A172 (cell line): ENCODE measurements at places on chromosomes 12 and 14. TPM values are rescaled to one million over a fixed set of nuclear protein-coding genes. Genes with fewer than 3 reads are reported as not detected.

DNA sequence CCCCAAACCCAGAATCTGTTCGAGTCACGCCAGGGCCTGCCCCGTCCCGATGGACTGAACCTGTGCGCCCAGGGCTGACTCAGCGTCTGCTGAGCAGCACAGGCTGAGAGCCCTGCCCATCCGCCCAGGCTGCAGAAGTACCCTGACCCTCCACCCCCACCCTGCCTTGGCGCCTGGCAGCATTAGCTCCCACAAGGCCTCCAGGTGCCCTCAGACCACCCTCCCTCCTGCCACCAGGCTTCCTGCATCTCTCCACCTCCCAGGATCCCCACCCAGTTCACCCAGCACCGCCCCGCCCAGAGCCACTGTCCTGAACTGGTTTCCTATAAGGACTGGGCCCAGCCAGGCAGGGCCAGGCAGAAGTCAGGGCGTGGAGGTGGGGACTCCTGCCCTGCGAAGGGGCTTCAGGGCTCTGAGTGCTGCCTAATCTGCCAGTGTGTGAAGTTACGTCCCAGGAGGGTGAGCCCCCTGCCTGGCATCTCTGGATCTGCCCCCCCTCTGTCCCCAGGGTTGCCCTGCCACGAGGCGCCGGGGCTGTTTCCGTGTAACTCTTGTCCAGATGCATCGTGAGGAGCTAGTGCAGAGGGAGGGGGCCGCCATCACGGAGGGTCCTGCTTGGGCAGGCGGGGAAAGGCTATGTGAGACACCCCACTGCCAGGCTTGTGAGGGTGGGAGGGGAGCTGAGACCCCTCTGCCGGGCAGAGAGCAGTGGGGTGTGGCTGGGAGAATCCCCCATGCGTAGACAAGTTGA lies 9.1 kb downstream of the ADSS1 start:
- DNase-seq: peak; percentile 38

Gene SLC16A7
- 8.0 and 23.7 TPM in 2 replicates for total RNA-seq

GRCh38 chr12:16618256-16618655 lies 12.3 kb upstream of the LMO3 start:
- no peak for DNase-seq

Gene LIMA1
- total RNA-seq: 108 and 109 TPM in 2 replicates

Gene LRTM2
- total RNA-seq: not detected in 2 replicates

DNA sequence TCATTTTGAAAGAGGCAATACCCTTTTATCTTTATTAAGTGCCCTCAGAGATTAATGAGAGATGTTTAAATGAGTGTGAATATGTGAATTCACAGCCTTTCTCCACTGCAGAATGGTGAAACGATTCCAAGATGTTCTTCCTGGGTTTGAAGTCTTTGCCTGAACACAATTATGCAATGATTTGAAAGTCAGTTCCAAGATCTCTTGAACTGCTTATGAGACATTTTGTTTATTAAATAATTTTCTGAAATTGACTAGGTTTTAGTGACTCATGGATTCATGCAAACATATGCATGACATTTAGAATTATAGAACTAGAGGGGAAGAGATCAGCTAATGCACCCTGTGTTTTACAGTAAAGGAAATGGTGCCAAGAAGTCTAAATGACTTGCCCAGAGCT lies 118.1 kb upstream of the SLC38A2 start:
- no peak for DNase-seq

Gene FSCB
- total RNA-seq: not detected in 2 replicates

Gene CDH24
- total RNA-seq: 2.8 and 4.0 TPM in 2 replicates

GRCh38 chr12:51528852-51529650 lies 62.0 kb upstream of the SCN8A start:
- DNase-seq: peak; percentile 26

Gene FAIM2
- not detected in 2 replicates for total RNA-seq

DNA sequence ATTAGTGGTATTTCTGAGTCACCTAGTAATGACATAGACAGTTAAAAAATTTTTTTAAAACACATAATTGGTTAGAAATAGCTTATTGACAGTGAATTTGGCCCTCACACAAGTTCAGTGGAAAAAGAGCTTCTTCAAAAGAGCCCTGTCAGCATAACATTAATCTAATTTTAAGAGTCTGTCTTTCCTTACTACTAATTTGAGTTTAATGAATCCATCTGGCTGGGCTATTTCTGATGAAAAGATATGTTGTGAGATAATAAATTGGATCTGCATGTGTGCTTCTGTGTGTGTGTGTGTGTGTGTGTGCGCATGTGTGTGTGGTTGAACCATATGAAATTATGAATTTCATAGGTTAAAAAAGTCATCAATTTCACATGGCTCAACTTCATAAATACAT lies 1045.2 kb downstream of the FLRT2 start:
- peak; percentile 1 for DNase-seq

- DNase-seq: no peak
These were observed 271.4 kb downstream of the RASSF9 start for GRCh38 chr12:85564786-85565185.

- no peak for DNase-seq
These were observed 5.9 kb upstream of the FBLN5 start for GRCh38 chr14:91953170-91953985.

DNA sequence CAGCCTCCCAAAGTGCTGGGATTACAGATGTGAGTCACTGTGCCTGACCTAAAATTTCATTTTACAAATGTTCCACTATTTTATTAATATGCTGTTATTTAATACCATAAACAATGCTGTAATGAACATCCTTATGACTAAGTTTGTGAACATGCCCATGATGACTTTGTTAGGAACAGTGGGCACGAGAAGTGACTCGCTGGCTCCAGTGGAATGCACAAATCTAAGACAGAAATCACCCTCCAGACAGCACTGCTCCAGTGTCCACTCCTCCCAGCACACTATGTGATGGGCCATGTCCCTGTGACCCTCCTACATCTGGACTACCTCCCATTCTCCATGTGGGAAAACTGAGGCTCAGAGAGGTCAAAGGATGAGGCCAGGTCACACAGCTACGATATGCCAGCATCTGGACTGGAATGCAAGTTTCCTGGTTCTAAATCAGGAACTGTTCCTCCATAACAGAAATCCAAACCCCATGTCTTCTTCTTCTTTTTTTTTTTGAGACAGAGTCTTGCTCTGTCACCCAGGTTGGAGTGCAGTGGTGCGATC lies 57.9 kb downstream of the GPR68 start:
- DNase-seq: no peak

DNA sequence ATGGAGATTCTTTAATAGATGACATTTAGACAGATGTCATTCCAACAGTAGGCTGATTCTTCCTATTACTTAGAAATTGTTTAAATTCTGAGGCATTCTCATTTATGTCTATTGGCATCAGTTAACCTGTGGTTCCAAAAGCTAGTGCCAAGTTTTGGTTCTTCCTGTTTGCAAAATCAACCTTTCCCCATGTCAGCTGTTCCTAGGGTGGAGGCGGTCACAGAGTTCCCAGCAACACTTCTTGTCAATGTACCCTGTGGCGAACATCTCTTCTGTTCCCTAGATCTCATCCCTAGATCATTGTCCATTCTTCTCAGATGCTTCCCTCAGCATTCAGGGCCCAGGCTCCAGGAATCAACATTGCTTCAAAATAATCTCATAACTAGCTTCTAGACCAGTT lies 140.9 kb downstream of the PHLDA1 start:
- DNase-seq: no peak

GRCh38 chr14:101114726-101115515 lies 211.4 kb upstream of the RTL1 start:
- DNase-seq: no peak

GRCh38 chr12:79298506-79298905 lies 392.3 kb downstream of the PAWR start:
- DNase-seq: no peak

- DNase-seq: no peak
These were observed 6.5 kb downstream of the NECAP1 start for GRCh38 chr12:8088574-8088973.

Gene ACSM4
- not detected in 2 replicates for total RNA-seq

GRCh38 chr12:82326905-82327503 lies 31.2 kb downstream of the CCDC59 start:
- peak; percentile 22 for DNase-seq

GRCh38 chr12:101592921-101593320 lies 1.9 kb upstream of the MYBPC1 start:
- DNase-seq: no peak

GRCh38 chr14:26199590-26200370 lies 398.1 kb downstream of the NOVA1 start:
- DNase-seq: peak; percentile 14

- DNase-seq: no peak
These were observed 29.9 kb upstream of the AEBP2 start for GRCh38 chr12:19409376-19409775.

DNA sequence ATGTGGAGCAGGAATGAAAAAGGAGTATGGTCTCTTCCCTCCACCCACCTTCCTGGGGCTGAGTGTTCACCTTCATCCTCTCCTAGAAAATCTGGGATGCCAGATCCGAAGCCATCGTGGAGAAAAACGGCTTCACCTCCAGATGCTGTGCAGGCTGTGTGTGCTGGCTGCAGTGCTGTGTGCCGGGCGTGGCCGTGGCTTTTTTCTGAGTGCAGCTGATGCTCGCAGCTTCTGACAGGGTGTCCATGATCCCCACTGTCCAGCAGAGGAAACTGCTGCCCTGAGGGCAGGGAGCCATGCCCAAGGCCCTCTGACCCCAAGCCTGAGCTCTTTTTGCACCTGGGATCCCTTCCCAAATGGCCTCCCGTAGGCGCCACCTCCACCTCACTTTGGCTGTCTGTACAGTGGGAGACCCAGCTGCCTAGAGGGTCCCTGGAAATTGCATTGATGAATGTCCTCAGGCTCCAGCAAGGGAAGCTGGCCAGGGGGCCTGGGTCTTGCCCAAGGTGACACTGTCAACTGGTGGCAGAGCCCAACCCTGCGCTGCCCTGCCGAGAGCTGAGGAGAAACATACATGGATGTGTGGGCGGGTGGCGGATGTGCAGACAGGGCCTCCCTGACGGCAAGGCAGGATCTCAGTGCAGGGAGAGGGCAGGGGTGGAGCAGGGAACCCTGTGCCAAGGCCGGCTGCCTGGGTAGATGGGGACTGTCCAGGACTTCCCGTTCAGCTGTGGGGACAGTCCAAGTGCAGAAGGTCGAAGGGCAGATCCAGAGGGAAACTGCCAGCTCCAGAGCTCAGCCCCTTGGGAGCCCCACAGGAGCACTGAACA lies 53.3 kb downstream of the BEGAIN start:
- no peak for DNase-seq

GRCh38 chr12:127245437-127245836 lies 1021.5 kb upstream of the TMEM132C start:
- DNase-seq: peak; percentile 31

- DNase-seq: no peak
These were observed 103.3 kb upstream of the CCDC175 start for GRCh38 chr14:59679872-59680271.

GRCh38 chr12:87119713-87120112 lies 863.5 kb upstream of the MGAT4C start:
- no peak for DNase-seq

Gene SLC10A1
- total RNA-seq: 0.03 TPM in 1 of 2 replicates, not detected in the other

- DNase-seq: no peak
These were observed 42.0 kb downstream of the NCOR2 start for GRCh38 chr12:124525455-124525854.

DNA sequence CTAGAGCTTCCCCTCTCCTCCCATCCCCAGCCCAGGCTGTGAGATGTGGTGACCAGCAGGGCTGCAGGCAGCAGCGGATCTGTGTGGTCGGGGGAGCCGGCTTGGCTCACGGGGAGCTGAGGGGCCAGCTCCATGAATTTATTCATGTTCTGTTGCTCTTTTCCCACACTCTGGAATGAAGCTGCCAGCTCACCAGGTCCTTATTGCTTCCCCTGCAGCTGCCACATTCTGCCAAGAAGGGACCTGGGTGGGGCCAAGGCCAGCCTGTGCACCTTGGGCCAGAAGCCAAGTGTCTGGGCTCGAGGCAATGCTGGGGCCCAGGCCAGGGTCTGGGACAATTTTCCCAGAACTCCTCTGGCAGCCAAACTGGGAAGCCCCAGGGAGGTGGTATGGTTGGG lies 2.5 kb upstream of the C1QL4 start:
- DNase-seq: no peak

DNA sequence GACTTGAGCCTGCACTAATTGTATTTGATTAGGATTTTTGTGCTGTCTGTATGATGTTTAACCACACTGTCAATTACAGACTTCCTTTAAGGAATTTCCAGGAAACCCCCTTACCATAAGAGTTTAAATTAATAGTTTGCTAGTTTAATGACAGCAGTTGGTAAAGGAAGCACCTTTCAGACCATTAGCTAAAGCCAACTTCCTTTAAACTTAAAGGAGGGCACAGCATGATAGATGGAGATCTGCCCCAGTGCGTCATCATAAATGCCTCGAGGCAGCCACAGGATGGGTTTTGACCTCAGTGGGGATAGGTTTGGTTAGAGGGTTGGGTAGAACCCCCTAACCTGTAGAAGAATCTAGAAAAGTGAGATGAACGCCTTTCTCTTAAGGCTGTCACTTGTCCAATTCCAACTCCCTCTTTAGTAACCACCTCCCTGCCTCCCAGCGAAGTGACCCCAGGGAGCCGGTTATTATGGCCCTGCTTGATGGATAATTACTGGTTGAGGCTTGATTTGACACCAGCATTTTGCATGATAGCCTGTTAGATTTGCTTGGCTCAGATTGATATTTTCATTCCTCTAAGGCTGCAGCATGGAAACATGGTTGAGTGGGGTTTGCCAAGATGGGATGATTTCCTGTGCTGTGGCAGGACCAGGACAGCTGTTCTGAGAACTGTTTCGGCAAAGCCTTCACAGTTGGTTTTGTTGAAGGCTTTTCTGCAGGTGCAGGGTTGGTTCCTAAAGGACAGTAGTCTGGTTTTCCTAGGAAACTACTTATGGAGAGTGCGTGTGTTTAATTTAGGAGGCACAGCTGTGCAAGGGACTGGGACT lies 62.7 kb downstream of the CHST11 start:
- no peak for DNase-seq

DNA sequence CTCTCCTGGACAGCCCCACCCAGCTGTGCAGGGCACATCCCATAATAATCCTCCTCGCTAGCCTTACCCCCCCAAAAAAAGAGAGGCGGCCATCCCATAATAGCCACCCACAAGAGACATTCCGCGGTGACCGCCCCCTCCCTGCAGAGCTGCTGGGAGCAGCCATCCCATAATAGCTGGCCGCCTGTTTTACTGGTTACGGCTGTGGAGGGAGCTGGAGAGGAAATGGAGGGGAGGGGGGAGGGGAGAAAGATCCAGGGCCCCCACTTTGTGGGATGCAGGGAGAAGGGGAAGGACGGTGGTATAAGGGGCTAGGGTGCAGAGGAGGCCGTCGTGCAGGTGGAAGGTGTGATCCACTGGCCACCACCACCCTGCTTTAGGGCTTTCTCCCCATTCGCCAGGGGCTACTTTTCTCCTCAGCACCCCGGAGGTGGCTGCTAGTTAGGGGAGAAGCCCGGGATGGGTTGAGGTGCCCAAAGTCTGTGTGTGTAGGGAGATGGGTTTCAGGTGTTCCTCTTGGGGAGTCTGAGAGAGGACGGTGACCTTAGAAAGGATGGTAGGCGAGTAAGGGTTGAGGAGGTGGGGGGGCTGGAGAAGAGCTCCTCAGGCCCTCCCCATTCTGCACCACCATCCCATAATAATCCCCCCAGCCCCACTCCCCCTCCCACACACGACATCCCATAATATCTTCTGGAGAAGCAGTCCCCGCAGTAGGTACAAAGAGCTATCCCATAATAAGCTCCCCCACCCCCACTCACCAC lies 6.0 kb upstream of the CHD4 start:
- DNase-seq: peak; percentile 86
